NCI-H2081 (cell line): ENCODE measurements at places on chromosomes 2 and 18.

DNA sequence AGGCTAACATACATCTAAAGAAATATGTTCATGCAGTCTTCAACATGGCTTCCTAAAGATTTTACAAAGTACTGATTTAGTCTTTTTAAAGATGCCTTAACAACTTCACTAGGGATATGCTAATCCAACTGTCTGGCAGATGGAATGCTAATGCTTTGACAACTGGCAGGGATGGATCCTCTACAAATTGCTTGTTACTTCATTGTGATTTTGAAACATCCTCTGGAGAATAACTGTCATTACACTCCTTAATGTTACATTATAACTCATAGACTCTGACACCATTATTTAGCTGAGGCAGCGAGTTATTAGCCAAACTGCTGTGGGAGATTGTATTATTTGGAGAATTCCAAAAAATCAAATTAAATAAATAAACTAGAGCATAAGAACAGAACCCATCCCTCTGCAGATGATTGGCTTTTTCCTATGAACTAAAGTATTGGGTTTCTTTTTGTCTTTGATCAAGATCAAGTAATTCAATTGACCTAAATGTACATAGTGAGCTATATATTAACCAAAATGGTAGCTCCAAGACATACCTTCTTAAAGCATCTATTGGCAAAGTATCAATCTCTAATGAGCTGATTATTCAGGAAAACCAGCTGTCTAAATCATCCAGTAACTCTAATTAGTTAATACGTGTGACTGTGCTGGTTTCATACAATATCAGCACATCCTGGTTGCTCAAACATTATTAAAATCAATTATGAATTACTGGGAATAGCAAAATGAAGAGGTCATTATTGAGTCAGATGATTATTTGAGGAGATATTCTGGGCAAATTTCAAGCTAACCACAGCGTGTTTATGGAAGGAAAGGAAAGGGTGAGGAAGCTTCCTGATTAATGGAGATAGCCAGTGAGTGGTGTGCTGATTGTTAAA is 321.3 kb upstream of the TFPI start:
- DNase-seq = no peak

DNA sequence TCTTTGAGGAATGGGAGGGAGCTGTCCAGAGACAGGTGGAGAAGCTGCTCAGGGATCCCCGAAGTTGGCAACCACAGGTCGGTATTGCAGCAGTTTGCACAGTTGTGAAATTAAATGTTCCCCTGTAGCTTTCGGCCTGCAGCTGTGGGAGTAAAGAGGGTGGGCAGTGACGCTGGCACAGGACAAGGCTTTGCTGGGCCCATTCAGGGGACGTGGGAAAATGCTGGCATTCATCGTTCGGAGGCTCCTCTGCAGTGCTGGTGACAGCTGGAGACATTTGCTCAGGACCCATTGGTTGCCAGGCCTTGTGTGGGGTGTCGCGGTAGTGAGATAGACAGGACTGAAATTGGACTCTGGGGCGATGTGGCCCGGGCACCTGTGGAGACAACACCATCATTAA is 173.7 kb downstream of the MYCN start:
- no peak for DNase-seq

DNA sequence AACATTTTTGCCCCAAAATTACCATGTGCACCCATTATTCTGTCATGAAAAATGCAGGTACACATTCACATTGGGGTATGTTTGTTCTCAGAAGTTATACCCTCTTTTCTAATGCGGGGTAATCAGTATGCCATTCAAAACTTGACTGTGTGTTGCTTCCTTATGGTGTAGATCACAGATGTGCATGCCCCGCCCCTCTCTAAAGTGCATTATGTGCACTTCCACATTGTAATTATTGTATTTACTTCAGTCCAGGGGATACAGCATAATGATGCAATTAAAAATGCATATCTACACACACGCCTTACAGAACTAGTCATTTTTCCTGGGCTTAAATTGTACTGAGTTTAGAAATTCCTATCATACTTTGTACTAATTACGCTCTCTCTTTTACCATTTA is 48.8 kb downstream of the SLC9A2 start:
- DNase-seq = no peak

GRCh38 chr2:42979870-42980763 is 187.7 kb upstream of the HAAO start:
- no peak for DNase-seq

DNA sequence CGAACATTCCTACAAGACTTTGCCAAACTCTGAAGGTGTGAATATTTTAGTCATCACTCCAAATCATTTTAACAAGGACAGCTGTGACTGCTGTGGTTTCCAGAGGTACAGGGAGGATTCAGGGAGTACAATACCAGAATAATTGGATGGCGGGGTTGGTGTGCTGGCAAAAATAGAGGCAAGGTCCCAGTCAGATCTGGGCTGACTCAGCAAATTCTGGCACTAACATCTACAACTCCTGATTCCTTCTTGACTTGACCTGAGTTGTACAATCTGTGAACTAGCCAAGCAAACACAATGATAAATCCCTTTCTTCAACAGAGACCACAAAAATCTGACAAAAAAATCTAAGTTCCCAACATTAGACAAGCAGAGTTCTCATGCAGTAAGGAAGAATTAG is 40.4 kb downstream of the RMP24 start:
- DNase-seq = no peak

GRCh38 chr18:13712400-13713131 is 13.8 kb downstream of the FAM210A start:
- DNase-seq = no peak

GRCh38 chr18:69948919-69949537 is 1.4 kb upstream of the CD226 start:
- DNase-seq = no peak

- DNase-seq = no peak
These were observed 1344.5 kb upstream of the TMEFF2 start for GRCh38 chr2:193539188-193539587.

- DNase-seq = no peak
These were observed 378.8 kb downstream of the SLC4A3 start for GRCh38 chr2:220006152-220006621.

GRCh38 chr18:50726960-50727589 is 92.7 kb downstream of the MRO start:
- peak; percentile 1 for DNase-seq

GRCh38 chr2:135226961-135227360 is 174.9 kb downstream of the RAB3GAP1 start:
- no peak for DNase-seq

- DNase-seq = no peak
These were observed 38.8 kb downstream of the RRM2 start for GRCh38 chr2:10161206-10161931.

GRCh38 chr2:35821675-35822074 is 533.9 kb upstream of the CRIM1 start:
- DNase-seq = no peak

- DNase-seq = no peak
These were observed 75.5 kb upstream of the STON1 start for GRCh38 chr2:48454504-48454903.

GRCh38 chr2:179966778-179967394 is 40.2 kb downstream of the CWC22 start:
- DNase-seq = no peak

DNA sequence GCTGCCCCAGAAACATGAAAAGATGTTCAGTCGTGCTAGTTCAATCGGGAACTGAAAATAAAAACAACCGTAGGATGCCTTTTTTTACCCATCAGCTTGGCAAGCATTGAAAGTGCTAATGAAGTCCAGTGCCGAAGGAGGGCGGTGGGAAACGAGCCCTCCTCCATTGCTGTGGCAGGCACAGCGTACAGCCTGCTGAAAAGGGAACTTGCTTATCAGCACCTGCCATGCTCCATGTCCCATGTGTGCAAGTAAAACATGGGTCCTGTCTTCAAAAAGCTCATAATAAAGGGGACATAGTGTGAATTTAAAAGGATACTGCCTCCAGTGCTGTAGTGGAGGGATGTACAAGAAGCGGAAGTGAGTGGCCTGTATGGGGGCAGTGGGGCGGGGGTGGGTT is 82.4 kb downstream of the ARMC9 start:
- no peak for DNase-seq

GRCh38 chr18:58484989-58485981 is 143.6 kb downstream of the ALPK2 start:
- no peak for DNase-seq
